ENCODE measurements at places on chromosomes 13 and 19. TPM values are rescaled to one million over a fixed set of nuclear protein-coding genes. Genes with fewer than 3 reads are reported as not detected.

Gene PSG2
- total RNA-seq, result not detected

Gene HNRNPUL1
- 81.7 TPM for total RNA-seq

Gene TBXA2R
- not detected for total RNA-seq

GRCh38 chr13:41742917-41743552 lies 217.9 kb downstream of the VWA8 start:
- H3K27me3 ChIP-seq, result no peaks in the 10 kb centered on the region
- H3K4me3 ChIP-seq, result no peak overlapping the region
- no peaks in the 10 kb centered on the region for H3K4me1 ChIP-seq

- H3K27me3 ChIP-seq, result no peaks in the 10 kb centered on the region
- no peak overlapping the region for H3K4me3 ChIP-seq
- H3K36me3 ChIP-seq, result no peaks in the 10 kb centered on the region
Observed at GRCh38 chr13:103324641-103325040, 258.4 kb upstream of the SLC10A2 start.

- no peak for DNase-seq
- no peak overlapping the region for H3K4me3 ChIP-seq
- H3K36me3 ChIP-seq, result no peaks in the 10 kb centered on the region
- no peaks in the 10 kb centered on the region for H3K27me3 ChIP-seq
Observed at GRCh38 chr13:23771552-23771951, 117.6 kb downstream of the MIPEP start.

DNA sequence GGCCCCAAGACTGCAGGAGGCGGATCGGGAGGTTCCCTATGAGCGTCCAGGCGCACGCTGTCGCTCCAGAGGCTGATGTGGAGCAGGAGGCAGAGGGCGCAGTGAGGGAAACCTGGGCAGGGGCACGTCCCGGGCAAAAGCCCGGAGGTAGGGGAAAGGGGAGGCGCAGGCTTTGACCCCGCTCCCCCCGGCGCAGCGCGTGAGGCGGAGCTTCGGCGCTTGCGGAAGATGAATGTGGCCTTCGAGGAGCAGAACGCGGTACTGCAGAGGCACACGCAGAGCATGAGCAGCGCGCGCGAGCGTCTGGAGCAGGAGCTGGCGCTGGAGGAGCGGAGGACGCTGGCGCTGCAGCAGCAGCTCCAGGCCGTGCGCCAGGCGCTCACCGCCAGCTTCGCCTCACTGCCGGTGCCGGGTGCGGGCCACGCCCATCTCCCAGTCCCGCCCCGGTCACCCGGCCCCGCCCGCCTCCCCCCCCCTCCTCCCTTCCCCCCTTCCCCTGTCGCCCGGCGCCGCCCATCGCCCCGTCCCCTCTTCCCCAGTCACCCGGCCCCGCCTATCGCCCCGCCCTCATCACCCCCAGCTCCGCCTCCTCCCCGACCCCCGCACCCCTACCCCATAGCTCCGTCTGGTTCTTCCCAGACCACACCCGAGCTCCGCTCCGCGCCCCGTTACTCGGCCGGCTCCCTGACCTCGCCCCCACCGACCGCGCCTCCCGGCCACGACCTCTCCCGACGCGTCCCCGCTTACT lies 4.1 kb downstream of the HMG20B start:
- no peaks in the 10 kb centered on the region for H3K27me3 ChIP-seq
- H3K27ac ChIP-seq, result no peak overlapping the region
- DNase-seq, result no peak
- no peak overlapping the region for H3K4me3 ChIP-seq
- H3K4me1 ChIP-seq, result peaks cover 20% of the 10 kb centered on the region

DNA sequence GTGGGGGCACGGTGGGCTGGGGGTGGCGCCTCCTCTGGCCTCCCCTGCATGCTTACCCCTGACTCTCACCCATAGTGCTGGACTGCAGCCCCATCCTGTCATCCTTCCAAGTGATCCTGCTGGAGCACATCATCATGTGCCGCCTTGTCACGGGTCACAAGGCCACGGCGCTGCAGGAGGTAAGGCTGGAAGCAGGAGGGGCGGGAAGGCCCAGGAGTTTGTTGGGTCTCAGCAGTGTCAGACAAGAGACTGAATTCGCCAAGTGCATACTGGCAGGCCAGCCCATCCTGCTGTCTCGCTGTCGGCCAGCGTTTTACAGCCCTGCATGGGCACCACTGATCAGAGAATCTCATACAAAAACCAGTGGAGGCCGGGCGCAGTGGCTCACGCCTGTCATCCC lies 23.1 kb downstream of the MAU2 start:
- peaks cover 66% of the 10 kb centered on the region for H3K36me3 ChIP-seq
- no peaks in the 10 kb centered on the region for H3K4me1 ChIP-seq
- DNase-seq, result no peak
- no peaks in the 10 kb centered on the region for H3K27me3 ChIP-seq
- H3K4me3 ChIP-seq, result no peak overlapping the region

GRCh38 chr13:24287748-24288287 lies 21.6 kb upstream of the C1QTNF9 start:
- H3K4me3 ChIP-seq, result no peak overlapping the region
- H3K4me1 ChIP-seq, result no peaks in the 10 kb centered on the region
- no peaks in the 10 kb centered on the region for H3K27me3 ChIP-seq
- H3K27ac ChIP-seq, result no peak overlapping the region
- H3K36me3 ChIP-seq, result peaks cover 31% of the 10 kb centered on the region

DNA sequence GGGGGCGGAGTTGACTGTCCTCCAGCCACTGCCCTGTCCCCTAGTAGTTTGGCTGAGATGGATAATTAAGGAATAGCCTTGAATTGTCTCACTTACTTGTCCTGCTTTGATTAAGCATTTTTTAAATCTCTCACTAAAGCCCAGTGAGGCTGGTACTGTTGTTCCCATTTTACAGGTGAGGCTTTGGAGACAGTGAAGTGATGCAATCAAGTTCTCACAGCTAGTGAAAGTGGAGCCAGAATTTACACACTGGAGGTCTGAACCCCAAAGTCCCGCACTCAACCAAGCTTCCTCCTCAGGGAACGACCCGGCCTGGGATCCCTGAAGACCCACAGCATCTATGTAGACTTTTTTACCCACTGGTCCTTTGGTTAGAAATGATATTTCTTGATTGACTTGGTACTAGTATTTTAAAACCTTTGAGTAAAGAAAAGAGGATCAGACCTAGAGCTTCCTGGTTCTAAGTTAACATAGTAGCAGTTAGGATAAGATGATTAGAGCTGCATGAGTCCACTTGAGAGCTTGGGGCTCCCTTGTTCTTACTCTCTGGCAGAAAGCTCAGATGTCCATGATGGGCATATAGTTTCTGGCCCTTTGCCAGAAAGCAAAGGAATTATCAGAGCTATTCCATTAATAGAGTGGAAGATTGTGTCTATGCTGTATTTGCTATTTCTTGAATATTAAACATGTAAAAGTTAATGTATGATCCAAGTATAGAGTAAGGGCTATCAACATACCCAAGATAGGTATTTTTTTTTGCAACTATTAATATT lies 154.3 kb downstream of the LMO7 start:
- H3K4me1 ChIP-seq, result peaks cover 82% of the 10 kb centered on the region
- no peak for DNase-seq
- H3K27ac ChIP-seq, result peak overlapping the region; percentile 86
- H3K36me3 ChIP-seq, result peaks cover 5% of the 10 kb centered on the region
- no peak overlapping the region for H3K4me3 ChIP-seq
